ENCODE measurements at places on chromosomes 1 and 21. TPM values are rescaled to one million over a fixed set of nuclear protein-coding genes. Genes with fewer than 3 reads are reported as not detected.
A peak's percentile ranks its signal among the peaks of the same experiment; 100 is the strongest.

The HJV gene
- not detected for total RNA-seq

The FAM72D gene
- total RNA-seq, result 1.1 TPM

The PTPN7 gene
- total RNA-seq, result 6.1 TPM

DNA sequence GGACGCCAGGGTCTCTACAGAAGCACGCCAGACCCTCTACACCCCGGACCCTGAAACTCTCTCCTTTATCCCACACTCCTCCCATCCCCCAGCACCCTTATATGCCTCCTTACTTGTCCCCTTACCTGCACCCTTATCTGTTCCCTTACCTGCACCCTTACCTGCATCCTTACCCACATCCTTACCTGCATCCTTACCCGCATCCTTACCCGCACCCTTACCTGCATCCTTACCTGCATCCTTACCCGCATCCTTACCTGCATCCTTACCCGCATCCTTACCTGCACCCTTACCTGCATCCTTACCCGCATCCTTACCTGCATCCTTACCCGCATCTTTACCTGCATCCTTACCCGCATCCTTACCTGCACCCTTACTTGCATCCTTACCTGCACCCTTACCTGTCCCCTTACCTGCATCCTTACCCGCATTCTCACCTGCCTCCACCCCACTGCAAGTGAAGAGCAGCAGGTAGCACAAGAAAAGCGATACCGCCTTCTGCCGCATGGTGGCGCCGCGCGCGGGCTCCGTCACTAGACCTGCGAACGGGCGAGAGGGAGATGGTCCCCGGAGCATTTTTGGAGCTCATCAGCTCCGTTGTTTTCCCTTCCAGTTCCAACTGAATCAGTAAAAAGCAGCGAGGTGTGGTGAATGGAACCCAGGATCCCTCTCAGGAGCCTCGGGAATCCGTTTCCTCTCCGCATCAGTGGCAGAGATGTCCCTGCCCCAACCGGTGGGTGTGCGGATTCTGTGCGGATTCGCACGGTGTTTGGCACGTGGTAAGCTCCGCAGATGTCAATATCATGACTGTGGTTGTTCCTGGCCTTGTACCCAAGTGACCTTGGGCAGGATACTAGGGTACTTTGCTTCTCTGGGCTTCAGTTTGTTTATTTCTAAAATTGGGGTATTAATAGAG is 2.9 kb downstream of the IFI6 start:
- DNase-seq, result peak; percentile 90

GRCh38 chr1:20626524-20626923 is 6.7 kb upstream of the PINK1 start:
- no peak for DNase-seq

GRCh38 chr1:111624382-111624781 is 4.8 kb downstream of the RAP1A start:
- no peak for DNase-seq

DNA sequence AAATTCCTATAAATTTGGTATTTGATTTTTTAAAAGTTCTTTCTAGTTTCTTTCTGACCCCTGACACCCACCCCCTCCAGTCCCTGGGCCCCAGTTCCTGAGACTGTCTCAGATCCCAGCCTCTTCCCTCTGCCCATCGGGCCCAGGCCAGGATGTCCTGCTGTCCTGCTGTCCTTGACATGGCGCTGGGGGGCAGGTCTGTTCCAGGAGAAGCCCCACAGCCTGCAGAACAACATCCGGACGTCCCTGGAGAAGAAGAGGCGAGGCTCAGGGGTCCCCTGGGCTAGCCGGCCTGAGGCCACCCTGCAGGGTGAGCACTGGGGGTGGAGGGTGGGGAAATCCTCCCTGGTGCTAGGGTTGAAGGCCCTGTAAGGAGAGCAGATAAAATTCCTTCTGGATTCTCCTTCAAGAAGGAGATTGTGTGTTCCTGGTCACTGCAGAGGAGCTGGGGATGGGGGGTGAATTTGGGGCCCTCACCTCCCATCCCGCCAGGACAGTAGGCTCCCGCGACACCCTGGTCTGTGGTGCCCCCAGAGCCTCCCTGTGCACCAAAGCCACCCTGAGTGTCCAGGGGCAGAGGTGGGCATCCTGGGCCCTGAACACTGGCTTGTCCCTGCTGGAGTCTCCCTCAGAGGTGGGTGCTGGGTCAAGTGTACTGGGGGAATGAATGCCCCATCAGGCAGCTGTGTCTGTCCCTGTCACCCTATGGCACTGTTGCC is 45.0 kb downstream of the DISP3 start:
- DNase-seq, result no peak

- no peak for DNase-seq
Measured at GRCh38 chr1:60619581-60619980, 462.8 kb upstream of the NFIA start.

DNA sequence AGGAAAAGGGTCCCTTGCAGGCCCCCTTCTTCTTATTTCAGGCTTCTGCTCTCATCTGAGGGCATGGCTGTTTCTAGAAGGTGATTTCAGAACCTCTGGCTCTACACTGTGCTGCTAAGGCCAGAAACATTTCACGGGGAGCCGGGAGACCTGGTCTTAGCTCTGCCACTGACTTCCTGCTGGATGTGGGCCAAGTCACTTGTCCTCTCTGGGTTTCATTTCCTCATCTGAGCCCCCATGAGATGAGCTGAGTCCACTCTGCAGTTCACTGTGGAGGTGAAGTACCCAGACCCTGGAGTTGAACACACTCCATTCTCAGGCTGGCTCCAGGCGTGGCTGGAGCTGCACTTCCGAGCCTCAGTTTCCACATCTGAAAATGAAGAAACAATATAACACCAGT is 2.1 kb downstream of the PADI1 start:
- peak; percentile 61 for DNase-seq
